ENCODE measurements at places on chromosomes 13 and 19.

DNA sequence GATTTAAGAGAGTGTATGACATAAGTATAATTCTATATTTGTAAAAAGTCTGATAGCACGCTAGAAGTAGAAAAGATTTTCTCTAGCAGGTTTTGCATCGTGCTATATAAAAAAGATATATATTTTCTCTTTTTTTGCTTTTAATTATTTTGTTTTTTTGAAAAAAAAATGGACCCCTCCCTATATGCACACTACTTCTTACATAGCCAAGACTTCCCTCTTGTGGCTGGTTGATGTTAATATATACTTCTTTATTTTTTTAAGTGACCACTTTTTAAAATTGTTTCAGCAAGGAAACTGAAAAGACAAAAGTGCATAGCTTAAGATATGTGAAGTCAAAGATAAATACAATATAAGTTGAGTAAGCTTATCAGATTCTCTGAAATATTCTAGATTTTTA, 1202.8 kb downstream of the DIAPH3 start:
- no peak for DNase-seq

GRCh38 chr13:103436057-103436654, 369.9 kb upstream of the SLC10A2 start:
- no peak for DNase-seq

DNA sequence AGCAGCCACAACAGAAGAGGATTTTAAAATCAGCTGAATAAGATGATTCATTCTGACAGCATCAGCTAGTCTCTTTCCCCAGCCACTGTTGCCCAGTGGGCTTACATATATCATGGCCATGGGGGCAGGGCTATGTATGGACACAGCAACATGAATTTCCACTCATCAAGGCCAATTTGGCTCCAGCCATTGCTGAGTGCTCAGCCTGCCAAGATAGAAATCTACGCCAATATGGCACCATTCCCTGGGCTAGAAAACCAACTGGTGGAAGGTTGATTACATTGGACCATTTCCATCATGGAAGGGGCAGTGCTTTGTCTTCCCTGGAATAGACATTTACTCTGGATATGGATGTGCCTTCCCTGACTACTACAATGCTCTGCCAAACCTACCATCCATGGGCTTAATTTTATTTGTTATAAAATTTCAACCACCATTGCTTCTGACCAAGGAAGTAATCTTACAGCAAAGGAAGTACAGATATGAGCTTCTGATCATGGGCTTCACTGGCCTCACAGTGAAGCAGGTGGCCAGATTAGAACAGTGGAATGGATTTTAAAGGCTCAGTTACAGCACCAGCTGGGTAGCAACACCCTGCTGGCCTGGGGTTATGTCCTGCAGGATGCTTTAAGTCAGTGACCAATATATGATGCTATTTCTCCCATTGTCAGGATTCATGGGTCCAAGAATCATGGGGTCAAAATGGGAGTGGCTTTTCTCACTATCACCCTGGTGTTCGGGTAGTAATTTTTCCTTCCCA, 9.8 kb upstream of the ALOX5AP start:
- no peak for DNase-seq

GRCh38 chr13:43077906-43078305, 54.5 kb downstream of the DNAJC15 start:
- no peak for DNase-seq

DNA sequence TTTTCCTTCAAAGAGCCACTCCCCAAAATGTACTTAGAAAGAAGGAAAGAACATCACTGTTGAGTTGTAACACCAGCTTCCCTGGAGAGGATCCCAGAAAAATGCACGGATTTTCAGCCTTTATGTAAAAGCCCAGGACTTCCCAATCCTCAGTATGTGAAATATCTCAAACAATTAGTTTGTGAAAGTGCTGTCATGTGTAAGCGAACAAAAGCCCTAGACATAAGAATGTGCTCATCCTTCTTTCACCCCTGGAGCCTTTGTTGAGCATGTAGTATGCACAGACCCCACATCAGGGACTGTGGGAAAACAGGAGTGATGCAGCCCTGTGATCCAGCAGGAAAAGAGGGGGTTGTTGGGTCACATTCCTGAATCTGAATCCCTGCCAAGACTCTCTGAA, 441.4 kb upstream of the ZNF507 start:
- no peak for DNase-seq

GRCh38 chr13:30097701-30098100, 209.7 kb downstream of the KATNAL1 start:
- DNase-seq, result no peak

- DNase-seq, result peak; percentile 10
Measured at GRCh38 chr13:106696140-106696539, 128.2 kb upstream of the ARGLU1 start.

DNA sequence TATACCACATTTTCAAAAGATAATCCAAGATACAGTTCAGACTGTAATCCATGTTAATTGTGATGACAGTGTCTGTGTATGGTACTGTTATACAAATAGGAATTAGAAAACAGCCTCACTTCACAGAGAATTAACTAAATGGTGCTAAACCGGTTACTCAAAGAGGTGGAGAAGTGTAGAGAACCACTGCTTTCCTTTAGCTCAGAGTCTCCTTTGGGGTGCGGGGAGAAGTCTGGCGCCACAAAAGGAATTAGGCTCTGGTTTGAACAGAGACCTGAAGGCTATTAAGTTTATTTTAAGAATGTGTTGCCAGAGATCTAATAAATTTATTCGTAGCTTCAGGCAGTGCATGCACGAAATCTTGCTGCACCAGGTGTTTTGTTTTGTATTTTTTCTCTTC, 65.8 kb downstream of the FREM2 start:
- DNase-seq, result no peak

- DNase-seq, result no peak
Measured at GRCh38 chr19:1389033-1389940, 5.6 kb downstream of the NDUFS7 start.

- DNase-seq, result no peak
Measured at GRCh38 chr19:32063601-32064000, 281.8 kb upstream of the ZNF507 start.

DNA sequence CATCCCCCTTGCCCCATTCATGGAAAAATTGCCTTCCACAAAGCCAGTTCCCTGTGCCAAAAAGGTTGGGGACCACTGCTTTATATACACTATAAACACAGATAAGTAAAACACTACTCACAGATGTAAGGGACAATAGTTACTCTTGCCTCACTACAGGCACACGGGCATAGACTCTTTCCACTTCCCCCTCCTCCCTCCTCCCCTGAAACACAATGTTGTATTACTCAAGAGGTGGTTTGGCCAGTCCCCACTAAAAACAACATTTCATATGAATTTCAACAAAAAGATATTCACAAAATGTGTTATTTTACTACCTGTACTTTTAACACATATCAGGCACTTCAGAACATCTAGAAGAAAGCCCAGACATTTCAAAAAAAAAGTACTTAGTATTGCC, 45.1 kb downstream of the EPSTI1 start:
- no peak for DNase-seq

- no peak for DNase-seq
Measured at GRCh38 chr19:18814063-18814462, 17.7 kb upstream of the UPF1 start.

GRCh38 chr19:50983625-50984292, at the start of gene KLK7:
TSS of gene KLK7 (minus strand) at chr19:50983917. CDS start at chr19:50982399, 1,518 bp downstream.
- DNase-seq, result no peak

- DNase-seq, result no peak
Measured at GRCh38 chr19:10823690-10824089, 12.3 kb downstream of the TMED1 start.

DNA sequence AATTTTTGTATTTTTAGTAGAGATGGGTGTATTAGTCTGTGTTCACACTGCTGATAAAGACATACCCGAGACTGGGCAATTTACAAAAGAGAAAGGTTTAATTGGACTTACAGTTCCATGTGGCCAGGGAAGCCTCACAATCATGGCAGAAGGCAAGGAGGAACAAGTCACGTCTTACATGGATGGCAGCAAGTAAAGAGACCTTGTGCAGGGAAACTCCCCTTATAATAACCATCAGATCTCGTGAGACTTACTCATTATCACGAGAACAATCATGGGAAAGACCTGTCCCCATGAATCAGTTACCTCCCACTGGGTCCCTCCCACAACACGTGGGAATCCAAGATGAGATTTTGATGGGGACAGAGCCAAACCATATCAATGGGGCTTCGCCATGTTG, 14.6 kb downstream of the ZNF333 start:
- no peak for DNase-seq

DNA sequence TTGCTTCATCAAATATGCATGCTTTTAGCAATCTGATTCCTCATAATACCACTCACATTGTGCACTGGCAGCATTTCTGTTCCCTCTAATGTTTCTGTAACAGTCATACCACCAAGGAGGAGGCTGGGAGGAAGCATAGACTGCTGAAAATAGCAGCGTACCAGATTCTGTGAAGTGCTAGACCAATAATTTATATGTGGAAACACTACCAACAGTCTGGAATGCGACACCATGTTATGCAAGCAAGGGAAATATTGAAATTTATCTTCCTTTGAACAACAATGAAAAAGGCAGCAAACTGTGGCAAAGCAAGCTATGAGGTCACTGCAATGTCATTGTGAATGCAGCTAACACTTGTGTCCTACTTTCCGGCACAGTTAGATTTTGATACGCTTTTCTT, 1388.0 kb downstream of the EFNB2 start:
- no peak for DNase-seq

GRCh38 chr19:48770266-48770665, 14.9 kb downstream of the FGF21 start:
- no peak for DNase-seq

DNA sequence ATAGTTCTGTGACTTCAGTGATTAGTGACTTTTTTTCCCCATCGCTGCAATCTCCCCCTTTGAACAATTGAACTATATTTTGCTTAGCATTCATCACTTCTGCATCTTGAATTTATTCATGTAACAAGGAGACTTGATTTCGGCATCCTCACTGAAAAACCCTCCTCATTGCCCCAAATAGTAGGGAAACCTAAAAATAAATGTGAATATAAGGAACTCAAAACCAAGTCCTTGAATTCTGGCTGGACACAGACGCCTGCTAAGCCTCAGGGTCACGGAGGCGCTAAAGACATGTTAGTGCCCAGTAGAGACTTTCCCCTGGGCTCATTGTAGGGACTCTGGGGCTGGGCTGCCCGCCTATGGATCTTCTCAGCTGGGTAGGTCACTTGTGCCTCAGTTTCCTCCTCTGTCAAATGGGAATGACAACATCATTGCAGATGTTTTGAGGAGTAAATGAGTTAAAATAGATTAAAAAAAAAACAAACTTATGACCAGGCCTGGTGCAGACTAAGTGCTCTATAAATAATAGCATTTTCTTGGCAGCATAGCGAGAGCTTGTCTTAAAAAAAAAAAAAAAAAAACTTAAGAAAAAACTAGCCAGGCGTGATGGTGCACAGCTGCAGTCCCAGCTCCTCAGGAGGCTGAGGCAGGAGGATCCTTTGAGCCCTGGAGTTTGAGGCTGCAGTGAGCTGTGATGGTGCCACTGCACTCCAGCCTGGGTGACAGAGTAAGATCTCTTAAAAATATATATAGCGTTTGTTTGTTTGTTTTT, 1.8 kb upstream of the ADGRE5 start:
- DNase-seq, result no peak

GRCh38 chr13:44451126-44451525, 77.5 kb downstream of the SERP2 start:
- DNase-seq, result no peak

DNA sequence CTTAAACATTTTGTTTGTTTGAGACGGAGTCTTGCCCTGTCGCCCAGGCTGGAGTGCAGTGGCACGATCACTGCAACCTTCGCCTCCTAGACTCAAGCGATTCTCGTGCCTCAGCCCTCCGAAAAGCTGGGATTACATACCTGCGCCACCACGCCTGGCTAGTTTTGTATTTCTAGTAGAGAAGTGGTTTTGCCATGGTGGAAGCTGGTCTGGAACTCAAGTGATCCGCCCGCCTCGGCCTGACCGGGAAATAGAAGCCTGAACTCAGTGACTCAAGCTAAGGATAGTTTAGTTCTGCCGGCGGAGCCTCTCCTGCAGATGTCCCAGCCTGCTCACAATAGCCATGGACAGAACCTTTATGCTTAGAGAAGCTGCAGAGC, 53.0 kb upstream of the ZNF254 start:
- peak; percentile 23 for DNase-seq

DNA sequence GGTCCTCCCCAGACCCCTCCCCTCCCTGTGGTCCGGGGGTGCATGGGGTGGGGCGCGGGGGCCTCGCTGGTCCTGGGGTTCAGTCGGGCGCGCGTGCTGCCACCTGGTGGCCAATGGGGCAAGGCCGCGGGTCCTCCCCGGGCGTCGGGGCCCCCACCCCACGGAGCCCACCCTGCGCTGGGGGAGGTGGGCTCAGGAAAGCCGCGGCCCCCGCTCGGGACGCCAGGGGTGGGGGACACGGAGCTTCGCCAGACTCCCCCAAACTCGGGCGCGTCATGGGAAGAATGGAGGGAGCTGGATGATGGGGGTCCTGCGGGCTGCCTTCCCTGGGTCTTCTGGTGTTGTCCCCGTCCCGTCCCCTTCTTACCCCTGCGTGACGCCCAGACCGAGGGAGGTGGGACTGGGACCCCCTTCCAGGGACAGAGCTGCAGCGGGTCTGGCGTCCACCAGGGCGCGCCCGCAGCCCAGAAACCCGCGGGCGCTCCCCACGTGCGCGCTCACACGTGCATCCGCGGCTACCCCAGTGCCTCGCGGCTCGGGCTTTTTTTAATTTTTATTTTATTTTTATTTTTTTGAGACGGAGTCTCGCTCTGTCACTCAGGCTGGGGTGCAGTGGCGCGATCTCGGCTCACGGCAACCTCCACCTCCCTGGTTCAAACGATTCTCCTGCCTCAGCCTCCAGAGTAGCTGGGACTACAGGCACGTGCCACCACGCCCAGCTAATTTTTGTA, 19.8 kb upstream of the TCF3 start:
- DNase-seq, result peak; percentile 56

- no peak for DNase-seq
Measured at GRCh38 chr13:78198419-78198818, 279.8 kb upstream of the EDNRB start.

- no peak for DNase-seq
Measured at GRCh38 chr13:111642156-111642767, 321.8 kb downstream of the TEX29 start.

DNA sequence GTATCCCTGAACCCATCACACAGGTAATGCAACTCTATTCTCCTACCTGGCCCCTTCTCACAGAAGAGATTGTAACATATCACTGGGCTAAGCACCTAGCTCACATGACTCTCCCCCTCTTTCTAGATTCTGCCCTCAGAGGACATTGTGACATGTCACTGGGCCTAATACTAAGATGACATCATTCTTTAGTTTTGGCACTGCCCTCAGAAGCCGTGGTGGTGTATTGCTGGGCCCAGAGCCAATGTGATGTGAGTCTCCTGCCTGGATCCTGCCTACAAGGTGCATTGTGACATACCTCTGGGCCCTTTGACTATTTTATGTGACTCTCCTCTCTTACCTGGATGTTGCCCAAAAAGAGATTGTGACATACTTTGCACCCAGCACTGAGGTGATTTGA, 21.4 kb upstream of the ZNF730 start:
- DNase-seq, result no peak

GRCh38 chr13:109734002-109734785, 52.2 kb downstream of the IRS2 start:
- no peak for DNase-seq

All from CD4-positive, alpha-beta T cell treated with Interleukin-10 for 1 hour (primary cell).